ENCODE measurements at places on chromosomes 16 and 17.

DNA sequence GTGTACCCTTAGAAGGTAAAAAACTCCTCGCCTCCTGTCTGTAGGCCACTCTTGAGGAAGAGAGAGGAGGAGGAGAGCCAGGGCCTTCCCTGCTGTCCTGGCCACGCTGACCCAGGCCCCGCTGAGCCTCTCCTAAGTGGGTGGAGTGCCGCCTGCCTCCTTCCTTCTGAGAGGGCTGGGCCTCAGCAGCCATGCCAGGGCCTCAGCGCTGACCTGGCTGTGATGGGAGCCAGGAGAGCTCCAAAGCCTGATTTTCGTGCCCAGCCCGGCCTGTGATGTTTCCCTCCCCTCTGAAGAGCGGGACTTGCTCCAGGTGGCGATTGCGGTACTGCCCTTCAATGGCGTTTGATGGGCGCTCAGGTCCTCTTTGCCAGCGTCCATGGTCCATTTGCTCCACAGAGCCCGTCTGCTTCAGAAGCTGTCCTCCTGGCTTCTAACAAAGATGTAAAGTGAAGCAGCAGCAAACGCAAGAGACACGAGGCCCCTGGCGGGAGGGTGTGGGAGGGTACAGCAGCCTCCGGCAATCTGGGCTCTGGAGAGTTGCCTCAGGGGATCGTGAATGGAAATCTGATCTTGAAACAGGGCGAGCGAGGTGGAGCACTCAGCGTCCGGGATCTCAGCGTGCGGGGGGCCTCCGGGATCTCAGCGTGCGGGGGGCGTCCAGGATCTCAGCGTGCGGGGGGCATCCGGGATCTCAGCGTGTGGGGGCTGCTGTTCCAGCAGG lies 93.5 kb downstream of the NPIPB11 start:
- DNase-seq: peak; percentile 63

DNA sequence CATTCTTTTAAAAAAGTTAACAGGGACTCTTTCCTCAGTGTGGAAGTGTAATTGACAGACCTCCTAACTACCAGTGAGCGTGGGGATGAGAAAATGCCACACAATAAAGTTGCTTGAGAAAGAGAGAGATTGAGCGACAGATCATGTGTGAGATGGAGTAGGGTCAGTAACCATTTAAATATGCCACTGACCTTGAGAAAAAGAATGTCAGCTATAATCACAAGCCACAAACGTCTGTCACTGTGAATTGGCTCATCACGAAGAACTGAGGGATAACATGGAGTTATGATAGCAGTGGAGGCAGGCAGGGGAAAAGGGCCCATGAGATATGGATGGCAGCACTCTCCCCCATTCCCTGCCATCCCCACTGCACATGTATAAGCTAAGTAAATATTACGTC lies 253.9 kb downstream of the SLC39A11 start:
- DNase-seq: no peak

- no peak for DNase-seq
Measured at GRCh38 chr17:67456889-67457288, 79.8 kb downstream of the PITPNC1 start.

DNA sequence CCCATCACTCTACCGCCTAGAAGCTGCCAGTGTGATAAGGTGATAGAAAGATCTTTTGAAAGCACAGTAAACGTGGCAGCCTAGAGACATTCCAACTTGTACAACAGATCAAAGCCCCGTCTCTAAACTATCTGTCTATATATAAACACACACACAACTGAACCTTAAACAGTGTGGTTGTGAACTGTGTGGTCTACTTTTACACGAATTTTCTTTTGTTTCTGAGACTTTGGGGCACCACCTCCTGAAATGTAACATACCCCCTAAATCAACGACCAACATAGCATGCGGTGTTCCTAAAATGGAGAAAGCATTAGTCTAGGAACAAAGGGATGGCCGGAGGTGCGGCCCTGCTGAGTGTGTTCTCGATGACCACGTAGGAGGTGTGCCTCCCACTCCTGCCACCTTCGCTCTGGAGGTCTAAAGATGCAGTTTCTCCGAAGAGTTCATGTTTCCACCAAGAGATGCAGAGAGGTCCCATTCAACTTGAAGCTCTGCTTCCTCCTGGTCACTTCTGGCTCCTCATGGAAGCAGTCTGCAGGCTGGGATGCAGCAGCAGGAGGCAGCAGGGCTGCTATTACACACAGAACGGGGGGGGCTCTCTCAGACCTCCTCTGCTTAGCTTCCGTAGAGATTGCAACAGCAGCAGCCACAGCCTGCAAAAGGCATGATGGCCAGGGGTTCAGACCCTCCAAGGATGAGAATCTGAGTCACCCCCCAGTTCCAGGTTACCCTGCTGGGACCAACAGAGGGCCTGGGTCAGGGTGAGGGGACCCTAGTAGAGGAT lies 22.6 kb upstream of the USP10 start:
- DNase-seq: no peak

DNA sequence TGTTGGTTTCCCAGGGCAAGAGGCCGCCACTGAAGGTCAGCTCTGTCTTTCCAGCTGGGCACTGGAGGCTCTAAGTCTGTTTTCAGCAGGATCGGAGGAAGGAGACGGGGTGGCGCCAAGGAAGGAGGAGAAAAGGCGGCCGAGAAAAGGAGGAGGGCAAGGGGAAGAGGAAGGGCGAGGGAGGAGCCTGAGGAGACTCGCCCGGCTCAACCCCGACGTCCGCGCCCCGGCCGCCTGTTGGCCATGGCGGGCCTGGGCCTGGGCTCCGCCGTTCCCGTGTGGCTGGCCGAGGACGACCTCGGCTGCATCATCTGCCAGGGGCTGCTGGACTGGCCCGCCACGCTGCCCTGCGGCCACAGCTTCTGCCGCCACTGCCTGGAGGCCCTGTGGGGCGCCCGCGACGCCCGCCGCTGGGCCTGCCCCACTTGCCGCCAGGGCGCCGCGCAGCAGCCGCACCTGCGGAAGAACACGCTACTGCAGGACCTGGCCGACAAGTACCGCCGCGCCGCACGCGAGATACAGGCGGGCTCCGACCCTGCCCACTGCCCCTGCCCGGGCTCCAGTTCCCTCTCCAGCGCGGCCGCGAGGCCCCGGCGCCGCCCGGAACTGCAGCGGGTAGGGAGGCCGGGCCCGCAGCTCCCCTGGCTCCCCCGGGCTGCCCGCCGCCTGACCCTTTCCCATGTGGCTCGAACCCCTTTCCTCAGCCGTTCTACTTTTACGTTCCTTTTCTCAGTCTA lies at the start of gene RNF135:
RNF135 (plus strand) TSS at position 209 of the 737 bp plus-strand sequence; CDS start at position 244, 35 bp downstream.
- DNase-seq: peak; percentile 68
